Brain (organoid and tissue), 16 donors: ENCODE measurements at places on chromosomes 1 and 21.

DNA sequence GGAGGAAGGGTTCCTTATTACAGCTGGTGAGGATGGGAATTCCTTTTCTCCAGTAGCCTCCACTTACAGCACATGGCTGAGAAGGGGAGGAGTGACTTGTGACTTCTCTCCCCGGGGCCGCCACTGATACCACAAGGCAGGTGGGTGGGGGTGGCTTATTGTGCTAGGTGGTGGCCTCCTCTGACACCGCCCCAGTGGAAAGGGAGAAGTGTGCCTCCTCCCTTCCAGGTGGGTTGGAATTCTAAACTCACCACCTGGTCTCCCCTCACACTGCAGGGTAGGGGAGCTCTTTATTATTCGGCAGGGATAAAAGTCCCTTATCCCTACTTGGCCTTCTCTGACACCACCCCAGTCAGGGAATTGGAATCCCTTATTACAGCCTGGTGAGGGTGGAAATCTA, 89.5 kb downstream of the CCDC30 start:
- DNase-seq = no peak

GRCh38 chr1:170471398-170472053, 60.4 kb upstream of the GORAB start:
- no peak for DNase-seq

DNA sequence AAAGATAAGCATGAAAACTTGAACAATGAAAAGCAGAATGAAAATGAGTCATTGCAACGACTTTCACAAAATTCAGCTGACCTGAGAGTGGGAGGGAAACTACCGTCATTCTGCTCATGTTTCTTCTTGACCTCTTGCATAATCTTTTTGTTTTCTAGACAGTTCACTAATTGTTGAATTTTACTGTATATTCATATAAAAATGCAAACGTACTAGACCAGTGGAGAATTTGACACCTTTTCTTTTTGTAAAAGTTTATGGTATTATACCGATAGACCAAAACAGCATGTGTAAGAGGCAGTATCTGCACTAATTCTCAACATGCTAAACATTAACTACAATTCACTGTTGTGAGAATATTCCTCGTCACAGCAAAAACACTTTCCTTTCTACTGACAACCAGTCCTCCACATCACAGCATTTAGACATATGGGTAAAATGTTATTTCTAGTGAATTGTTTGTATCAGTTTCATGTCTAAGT, 137.8 kb downstream of the GREM2 start:
- DNase-seq = no peak

GRCh38 chr1:220702733-220703270, 12.6 kb downstream of the C1orf115 start:
- DNase-seq = no peak

GRCh38 chr1:74590288-74590687, 77.9 kb upstream of the LRRC53 start:
- no peak for DNase-seq

DNA sequence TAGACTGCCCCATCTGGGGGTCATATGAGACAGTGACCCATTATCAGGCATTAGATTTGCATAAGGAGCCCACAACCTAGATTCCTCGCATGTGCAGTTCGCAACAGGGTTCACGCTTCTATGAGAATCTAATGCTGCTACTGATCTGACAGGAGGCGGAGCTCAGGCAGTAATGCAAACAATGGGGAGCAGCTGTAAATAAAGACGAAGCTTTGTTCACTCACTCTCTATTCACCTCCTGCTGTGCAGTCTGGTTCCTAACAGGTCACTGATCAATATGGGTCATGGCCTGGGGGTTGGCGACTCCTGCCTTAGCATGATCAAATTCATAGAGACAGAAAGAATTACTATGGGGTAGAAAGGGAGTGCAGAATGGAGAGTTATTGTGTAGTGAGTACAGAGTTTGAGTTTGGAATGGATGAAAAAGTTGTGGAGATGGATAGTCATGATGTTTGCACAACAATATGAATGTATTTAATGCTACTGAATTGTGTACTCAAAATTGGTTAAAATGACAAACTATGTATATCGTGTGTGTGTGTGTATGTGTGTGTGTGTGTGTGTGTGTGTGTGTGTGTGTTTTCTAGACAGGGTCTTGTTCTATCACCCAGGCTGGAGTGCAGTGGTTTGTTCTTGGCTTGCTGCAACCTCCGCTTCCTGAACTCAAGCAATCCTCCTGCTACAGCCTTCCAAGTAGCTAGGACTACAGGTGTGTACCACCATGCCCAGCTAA, 42.2 kb downstream of the BTF3L4 start:
- DNase-seq = peak; percentile 74

GRCh38 chr1:25560001-25560400, 16.6 kb downstream of the LDLRAP1 start:
- DNase-seq = no peak

DNA sequence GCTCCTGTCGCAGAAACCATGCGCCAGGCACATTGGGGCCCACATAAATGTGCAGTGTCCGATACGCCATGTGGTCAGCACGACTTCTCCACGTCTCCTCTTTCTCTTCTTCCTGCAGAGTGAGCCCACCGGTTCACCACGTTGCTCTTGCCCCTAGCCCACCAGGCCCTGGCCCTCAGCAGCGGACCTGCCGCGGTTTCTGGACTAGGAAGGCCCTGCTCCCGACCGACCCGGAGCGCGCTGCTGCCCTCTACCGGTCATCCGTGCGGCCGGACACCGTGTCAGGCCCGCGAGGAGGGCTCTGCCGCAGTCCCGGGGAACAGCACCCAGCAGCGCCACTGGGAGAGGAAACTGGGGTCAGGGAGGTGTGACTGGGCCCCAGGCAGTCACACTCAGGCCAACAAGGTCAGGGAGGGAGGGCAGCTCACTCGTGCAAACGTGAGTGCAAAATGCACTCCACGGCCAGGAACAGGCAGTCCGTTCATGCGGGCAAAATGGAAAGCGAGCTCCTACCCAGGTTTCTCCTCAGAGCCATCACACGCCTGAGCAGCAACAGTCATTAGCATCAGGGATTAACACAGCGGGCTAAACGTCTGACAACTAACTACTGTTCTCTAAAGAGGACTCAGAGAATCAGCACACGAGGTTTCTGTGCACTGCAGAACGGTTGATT, 13.7 kb downstream of the TLR5 start:
- peak; percentile 31 for DNase-seq

GRCh38 chr1:171716616-171717015, 25.2 kb downstream of the VAMP4 start:
- no peak for DNase-seq

GRCh38 chr1:227844320-227845146, 29.1 kb downstream of the PRSS38 start:
- no peak for DNase-seq

DNA sequence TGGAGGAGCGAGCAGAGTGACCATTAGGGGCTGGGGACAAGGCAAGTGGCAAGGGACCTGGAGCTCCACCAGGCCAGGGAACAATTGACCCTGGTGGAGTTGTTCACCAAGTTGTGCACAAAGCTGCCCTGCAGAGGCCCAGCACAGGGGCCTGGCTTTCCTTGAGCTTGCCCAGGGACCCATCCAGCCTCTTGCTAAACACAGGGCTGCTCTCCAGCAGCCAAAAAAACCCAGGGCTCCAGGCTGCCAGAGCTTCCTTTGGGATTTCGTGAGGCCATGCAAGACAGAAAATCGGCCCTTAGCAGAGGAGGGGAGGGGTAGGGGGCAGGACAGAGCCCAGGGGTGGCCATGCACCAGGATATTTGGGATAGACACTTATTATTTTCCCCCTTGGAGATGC, 32.6 kb downstream of the LRP8 start:
- DNase-seq = no peak

- DNase-seq = no peak
Observed at GRCh38 chr1:157360023-157360390, 192.3 kb downstream of the FCRL5 start.

DNA sequence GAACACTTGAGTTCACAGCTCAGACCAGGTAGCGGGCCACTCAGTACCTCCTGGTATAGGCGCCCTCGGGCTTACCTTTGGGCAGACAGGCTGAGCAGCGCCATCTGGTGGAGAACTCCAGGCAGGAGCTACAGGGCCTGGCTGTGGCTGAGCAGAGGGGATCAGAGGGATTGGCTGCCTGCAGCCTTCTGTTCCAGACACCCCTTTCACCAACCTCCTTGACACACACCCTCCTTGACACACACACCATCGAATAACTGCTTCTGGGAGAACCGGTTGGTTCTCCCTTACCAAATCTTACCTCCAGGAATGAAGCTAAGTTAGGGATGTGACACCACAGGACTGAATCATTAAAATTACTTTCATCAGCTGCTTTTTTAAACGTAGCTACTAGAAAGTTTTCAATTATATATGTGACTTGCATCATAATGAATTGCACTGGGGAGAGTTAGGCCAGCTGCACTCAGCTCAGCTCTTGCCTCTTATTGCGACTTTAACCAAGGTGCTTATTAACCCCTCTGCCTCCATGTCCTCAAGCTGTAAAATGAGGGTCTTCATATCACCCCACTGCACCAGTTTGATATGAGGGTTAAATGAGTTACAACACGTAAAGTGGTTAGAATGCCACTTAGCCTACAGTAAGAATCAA, 6.6 kb downstream of the LIN28A start:
- DNase-seq = peak; percentile 70

DNA sequence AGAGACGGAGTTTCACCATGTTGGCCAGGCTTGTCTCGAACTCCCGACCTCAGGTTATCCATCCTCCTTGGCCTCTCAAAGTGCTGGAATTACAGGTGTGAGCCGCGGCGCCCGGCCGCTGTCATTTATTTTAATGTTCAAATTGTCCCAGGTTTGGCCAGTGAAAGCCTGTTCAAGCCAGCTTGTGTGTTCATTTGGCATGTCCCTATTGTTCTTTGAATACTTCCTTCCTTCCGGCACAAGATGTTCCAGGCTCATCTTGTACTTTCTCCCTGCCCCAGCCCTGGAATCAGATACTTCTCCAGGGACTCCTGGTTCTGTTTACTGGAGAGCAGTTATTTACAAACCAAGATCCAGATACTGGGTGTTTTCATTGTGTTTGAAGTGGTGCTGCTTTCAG, 37.0 kb downstream of the ZBTB8B start:
- DNase-seq = no peak

- peak; percentile 55 for DNase-seq
Observed at GRCh38 chr21:31343680-31344480, at the start of gene TIAM1. Gene TIAM1 (minus strand): TSS chr21:31344261. CDS start chr21:31266972, 77,289 bp downstream.

DNA sequence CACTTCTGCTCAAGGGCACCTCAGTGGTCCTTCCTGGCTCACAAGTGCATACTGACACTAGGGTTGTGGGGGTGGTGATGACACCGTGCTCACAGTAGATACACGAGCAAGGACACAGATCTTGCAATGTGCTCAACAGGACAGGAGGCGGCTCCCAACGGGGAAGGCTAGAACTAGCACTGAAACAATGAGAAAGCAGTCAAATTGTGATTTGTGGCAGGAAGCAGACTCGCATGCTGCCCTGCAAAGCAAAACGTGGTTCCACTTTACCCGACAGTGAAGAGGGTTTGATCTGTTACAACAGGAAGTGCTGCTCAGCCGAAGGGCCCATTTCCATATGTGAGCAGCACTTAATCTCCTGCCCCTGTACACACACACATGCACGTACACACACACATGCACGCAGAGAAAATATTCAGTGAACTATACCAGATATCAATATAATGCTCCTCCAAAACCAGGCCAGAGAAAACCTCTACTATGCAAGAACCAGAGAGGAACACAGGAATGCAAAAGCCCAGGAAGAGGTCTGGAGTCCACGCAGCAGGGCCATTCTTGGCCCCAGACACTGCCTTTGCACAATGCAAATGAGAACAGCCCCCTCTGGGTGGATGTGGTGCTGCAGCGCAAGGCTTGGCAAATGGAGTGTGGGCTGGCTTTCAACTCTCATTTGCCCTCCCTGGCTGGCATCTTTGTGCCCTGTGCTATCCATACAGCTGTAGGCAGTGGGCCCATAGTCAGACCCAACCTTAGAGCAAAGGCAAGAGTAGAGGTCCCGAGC, 47.1 kb downstream of the KANK4 start:
- no peak for DNase-seq

DNA sequence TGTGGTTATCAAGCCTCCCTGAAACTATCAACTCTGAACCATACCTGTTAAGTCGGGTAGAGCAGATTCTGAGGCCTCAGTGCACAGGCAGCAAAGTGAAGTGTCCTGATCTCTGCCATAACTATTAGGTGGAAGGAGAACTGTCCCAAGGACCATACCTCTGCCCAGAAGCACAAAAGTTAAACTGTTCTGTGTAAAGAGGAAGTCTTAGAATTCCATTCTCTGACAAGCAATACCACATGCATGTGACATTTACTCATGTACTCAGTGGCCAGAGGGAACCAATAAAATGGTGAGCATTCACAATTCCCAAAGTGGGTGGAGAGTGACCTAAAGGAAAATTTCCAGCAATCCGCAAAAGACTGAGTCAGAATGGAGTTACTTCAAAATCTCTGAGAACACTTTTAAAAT, 61.0 kb downstream of the TOR3A start:
- DNase-seq = no peak

GRCh38 chr1:84742653-84743052, 52.4 kb upstream of the SSX2IP start:
- no peak for DNase-seq

GRCh38 chr1:234265861-234266260, 107.4 kb upstream of the COA6 start:
- DNase-seq = no peak

- DNase-seq = no peak
Observed at GRCh38 chr1:244094880-244095528, 43.9 kb downstream of the ZBTB18 start.
